ENCODE measurements at places on chromosomes 5 and 9.

- DNase-seq: no peak
Observed at GRCh38 chr9:19009391-19009965, 23.5 kb downstream of the SAXO1 start.

GRCh38 chr5:179266291-179267070, 78.8 kb downstream of the ADAMTS2 start:
- DNase-seq: no peak

DNA sequence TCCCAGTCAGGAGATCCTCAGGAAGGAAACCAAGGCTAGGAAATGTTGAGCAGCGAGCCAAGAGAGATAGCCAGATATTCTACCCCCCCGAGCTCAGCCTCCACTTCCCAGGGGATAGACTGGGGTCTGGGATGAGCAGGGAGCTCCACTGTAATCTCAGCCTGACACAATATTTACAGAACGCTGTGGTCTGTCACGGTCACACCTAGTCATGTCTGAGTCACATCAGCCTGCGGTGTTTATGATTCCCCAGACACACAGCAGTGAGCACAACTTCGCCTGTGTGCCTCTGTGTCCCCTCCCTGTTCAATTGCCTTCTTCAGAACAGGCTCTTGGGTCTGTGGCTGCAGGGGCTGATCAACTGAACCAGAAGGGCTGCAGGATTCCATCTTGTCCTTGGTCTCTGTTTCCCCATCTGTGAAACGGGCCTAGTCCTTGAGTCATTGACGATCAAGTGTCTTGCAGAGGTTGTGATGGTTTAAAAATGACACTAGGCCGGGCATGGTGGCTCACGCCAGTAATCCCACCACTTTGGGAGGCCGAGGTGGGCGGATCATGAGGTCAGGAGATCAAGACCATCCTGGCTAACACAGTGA, 8.6 kb upstream of the PRRX2 start:
- DNase-seq: no peak

- no peak for DNase-seq
Observed at GRCh38 chr9:115442054-115442453, 324.1 kb upstream of the TNC start.

DNA sequence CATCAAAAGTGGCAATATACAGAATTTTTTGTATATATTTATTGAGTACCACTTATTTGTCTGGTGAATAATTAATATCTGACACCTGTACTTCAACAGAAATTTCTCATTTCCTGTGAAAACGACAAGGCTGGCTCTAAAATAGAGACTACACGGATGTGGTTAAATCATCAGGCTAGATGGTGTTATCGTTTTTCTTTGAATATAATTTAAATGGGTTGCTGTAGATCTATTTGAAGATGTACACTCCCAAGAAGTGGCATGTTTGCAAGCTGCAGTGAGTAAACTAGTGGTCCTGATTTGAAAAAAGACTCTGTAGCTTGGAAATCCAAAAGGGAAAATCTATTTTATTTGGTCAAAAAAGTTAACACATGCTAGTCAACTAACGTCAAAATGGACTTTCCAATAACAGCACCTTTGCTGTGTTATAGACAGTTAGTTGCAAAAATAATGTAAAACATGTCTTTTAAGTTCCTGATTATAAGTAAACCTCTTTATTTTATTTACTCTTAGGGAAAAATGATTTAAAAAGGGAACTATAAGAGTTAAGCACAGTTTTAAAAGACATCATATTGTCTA, 13.8 kb downstream of the ST8SIA4 start:
- DNase-seq: no peak

Data from liver (tissue), 10 donors.